Diencephalon (tissue), 1 donor: ENCODE measurements at places on chromosomes 3 and 15. TPM values are rescaled to one million over a fixed set of nuclear protein-coding genes. Genes with fewer than 3 reads are reported as not detected.

Gene SLC27A2
- 6.2 TPM for total RNA-seq

Gene PIGZ
- 5.1 TPM for total RNA-seq

Gene UCN2
- total RNA-seq, result not detected

Gene PLSCR4
- 30.2 TPM for total RNA-seq

Gene DUOXA2
- not detected for total RNA-seq

Gene FOXB1
- 2.1 TPM for total RNA-seq

Gene DNASE1L3
- not detected for total RNA-seq
